T follicular helper cell (primary cell): ENCODE measurements at places on chromosomes 6 and 20.

DNA sequence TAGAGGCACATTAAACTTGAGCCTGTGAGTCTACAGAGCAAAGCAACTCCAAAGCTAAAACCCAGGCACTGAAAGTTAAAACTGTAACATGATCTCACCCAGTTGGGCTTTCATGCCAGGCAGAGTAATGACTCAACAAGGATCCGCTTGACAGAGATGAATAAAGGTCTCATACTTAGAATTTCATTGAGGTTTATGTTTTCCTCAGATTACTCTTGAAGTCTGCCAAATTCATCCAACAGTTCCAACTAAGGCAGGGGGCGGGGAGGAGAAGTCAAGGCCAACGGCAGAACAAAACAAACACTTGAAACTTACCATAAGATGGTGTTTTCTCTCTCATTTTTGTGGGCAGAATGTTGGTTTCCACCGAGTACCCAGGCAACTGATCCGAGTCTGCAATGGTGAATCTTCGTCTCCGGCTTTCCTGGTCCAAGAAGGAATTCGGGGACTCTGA lies 54.0 kb upstream of the IPCEF1 start:
- no peak for DNase-seq

DNA sequence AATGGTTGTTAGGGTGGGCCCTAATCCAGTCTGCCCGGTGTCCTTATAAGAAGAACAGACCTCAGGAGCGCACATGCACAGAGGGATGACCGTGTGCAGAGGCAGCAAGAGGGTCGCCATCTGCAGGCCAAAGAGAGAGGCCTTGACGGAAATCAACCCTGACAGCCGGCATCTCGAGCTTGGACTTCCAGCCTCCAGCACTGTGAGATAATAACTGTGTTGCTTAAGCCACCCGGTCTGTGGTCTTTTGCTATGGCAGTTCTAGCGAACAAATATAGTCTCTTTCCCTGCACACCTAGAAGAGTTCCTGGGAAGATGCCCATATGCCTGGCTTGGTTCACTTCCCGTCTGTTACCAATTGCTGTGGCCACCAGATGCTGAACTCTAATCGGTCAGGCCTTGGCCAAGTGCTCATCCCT lies 35.3 kb upstream of the PTGIS start:
- DNase-seq = no peak

DNA sequence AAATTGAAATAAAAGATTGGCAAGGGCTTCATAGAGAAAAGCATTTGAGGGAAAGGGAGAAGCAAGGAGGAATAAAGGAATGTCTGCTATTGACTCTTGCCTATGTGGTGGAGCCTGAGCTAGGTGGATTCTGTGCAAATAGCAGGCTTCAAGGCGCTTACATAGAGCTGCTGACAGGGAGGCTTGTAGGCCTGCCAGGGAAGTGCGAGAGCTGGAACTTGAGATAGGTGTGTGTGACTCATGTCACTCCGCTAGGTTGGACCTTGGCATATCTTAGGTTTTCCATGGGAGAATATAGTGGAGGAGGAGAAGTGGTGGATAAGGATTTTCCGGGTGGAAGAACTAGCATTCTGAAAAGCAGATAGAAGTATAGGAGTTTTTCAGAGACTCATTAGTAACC lies 14.0 kb downstream of the SNRNP48 start:
- DNase-seq = no peak

DNA sequence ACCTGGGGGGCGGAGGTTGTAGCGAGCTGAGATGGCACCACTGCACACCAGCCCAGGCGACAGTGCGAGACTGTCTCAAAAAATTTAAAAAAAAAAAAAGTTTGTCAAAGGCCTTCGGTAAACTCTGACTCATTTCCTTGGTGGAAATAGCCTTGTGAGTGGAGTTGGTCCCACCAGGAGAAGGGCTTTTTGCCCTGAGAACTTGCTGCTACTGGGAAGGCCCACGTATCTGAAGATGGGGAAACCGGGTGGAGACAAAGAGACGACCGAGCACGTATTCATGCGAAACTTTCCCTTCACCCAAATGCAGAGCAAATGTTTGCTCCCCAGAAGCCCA lies 51.7 kb downstream of the SLC22A23 start:
- DNase-seq = no peak

DNA sequence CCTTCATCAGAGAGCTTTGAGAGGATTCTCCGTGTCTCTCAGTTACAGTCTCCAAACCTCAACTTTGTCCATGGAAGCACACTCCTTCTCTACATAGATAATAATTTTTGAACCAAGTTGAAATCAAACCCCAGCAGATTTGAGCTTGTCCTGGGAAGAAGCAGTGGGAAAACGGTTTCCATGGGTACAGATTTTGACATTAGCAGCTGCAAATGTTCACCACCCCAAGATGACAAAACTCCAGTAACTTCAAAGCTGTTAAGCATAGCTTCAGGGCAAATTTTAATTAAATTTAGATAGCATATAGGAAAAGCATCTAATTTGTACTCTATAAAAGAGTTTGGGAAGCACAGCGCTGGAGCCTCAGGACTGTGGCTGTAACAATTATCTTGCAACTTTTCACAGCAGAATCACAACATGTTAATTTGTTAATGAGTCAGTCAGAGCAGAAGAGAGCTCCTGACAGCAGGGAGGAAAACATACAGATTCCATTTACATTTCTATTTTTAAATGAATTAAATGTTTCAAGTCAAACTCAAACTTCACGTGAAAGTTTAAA lies 240.7 kb downstream of the BMP7 start:
- no peak for DNase-seq

- DNase-seq = no peak
These were observed 97.9 kb downstream of the MAFB start for GRCh38 chr20:40591119-40591518.

GRCh38 chr6:2244261-2245102 lies 923 bp downstream of the GMDS start:
- DNase-seq = no peak

DNA sequence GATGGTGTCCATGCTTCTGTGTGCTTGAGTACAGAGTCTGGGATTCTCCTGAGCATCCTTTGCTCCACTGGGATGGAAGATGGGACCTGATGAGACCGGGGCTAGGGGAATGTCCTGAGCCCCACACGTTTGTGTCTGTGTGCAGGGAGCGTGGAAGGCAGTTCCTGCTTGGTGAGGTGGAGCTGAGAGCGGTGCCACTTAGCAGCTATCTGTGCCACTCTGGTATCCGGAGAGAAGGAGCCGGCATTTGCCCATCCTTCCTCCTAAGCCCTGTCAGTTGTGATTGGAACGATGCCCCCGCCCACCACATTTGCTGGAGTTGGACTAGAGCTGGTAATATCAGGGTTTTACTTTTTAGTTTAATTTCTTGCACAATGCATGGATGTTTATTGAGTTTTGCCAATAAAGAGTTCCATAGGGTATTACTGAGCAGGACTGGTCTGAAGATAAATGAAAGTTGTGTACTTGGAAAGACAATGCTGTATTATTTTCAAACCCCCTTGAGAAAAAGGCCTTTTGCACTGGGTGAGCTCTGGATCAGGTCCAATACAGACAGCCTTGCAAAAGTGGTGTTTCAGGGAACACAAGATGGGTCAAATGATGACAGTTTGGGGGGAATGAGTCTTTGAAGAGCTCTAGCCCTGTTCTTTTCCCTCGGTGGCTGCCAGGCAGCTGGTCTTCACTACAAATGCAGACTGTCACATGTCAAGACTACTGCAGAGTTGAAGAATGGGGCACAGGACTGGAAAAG lies 130.8 kb downstream of the SYCP2 start:
- no peak for DNase-seq

GRCh38 chr6:137913434-137913833 lies 46.4 kb downstream of the TNFAIP3 start:
- no peak for DNase-seq

GRCh38 chr20:64133951-64134407 lies 26.6 kb upstream of the NPBWR2 start:
- DNase-seq = no peak

DNA sequence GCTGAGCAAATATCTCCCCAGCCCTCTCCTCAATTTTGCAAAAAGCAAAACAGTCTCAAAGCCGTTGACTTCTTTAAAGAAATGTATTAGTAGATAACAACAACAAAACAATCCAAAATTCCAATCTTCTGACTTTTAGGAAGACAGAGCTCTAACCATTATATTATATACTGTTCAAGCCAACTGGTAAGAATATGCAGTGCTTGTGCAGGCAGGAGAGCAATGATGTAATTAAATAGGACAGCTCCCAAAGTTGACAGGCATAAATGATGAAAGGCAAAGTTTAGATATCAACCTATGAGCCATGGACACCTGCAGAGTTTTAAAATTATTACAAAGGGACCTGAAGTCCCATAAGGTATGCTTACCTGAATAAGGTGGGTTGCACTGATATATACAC lies 16.6 kb upstream of the CEP85L start:
- DNase-seq = no peak

DNA sequence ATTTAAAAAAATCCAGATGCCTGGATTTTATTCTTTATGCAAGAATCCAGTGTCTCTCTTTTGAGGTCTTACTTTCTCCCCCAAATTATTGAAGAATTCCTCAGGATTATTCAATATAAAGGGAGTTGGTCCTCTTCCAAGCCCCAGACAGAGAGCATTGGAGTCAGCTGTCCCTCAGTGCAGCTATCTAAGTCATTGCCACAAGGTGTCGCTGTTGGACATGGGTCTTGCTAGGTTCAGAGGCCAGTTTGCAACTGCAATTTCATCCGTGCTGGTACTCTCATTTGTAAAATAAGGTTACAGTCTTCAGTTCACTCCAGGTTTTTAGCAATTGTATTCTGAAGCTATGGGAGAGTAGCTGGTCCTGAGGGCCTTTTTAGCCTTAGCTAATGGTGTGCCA lies 27.8 kb downstream of the CCN2 start:
- DNase-seq = no peak

DNA sequence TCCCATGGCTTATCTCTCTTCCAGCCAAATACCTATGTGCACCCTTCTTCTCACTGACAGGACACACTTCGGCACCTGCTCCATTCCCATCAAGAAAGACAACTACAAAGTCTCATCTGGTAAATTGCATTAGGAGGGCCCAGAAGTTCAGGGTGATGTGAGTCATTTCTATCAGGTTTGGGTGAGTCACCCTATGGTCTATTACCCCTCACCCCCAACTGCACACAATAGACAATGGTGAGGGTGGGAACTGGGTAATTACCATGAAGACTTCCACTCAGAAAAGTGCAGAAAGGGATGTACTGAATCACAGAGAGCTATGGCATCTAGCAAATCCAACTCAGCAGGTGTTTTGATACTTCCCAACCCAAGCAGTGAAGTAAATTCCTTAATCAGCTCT lies 54.8 kb downstream of the OPN5 start:
- no peak for DNase-seq

GRCh38 chr6:155275808-155276480 lies 12.1 kb downstream of the CLDN20 start:
- no peak for DNase-seq

DNA sequence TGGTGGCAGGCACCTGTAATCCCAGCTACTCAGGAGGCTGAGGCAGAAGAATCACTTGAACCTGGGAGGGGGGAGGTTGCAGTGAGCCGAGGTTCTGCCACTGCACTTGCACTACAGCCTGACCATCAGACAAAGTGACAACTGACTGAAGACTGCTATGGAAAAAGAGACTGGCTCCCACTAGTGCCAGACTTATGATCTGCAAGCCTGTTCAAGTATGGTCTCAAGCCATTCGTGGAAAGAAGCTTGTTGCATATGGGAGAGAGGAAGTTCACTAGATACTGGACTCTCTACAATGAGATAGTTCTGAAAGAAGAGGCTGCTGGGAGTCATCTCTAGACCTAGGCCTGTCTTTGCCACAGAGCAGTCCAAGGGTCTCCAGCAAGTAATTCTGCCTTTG lies 26.7 kb downstream of the MDN1 start:
- DNase-seq = no peak

DNA sequence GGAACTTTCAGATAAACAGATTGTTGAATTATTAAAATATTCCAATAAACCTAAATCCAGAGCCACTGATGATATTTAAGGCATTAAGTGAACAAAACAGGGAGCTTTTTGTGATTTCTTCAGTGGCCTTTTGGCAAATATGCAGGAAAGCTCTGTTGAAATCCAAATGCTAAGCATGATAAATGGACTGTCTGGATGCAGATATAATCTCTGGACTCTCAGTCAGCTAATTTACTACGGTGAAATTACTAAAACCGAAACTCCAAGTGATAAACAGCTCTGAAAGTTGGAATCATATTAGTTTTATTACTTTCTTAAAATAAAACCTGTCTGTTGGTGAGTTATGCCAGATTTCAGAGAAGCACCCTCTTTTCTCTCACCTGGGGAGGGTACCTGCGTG lies 120.3 kb downstream of the IMPG1 start:
- no peak for DNase-seq

DNA sequence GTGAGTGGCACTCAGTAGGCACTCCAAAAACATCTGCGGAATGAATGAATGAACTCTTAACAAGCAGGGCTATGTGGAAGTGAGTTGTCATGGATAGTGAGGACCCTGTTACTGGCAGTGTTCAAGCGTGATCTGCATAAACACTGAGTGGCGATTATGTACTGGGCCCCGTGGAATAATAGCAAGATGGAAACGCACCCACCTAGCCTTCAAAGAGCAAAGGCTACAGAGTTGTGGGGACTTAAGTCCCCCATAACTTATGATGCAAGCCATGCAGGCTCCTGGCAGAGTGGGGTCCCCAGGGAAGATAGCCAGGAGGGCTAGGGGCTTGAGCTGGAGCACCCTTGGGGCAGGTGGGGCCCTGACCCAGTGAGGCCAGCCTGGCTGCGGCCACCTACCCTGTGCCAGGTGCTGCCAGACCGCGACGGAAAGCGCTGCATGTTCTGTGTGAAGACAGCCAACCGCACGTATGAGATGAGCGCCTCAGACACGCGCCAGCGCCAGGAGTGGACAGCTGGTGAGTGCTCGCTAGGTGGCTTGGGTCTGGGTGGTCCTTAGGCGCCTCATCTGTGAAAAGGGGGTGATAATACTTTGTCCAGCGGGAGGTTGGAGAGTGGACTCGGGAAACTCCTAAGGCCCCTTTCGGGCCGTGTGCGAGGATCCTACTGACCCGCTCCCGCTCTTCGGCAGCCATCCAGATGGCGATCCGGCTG lies 20.0 kb downstream of the DEF6 start:
- no peak for DNase-seq

DNA sequence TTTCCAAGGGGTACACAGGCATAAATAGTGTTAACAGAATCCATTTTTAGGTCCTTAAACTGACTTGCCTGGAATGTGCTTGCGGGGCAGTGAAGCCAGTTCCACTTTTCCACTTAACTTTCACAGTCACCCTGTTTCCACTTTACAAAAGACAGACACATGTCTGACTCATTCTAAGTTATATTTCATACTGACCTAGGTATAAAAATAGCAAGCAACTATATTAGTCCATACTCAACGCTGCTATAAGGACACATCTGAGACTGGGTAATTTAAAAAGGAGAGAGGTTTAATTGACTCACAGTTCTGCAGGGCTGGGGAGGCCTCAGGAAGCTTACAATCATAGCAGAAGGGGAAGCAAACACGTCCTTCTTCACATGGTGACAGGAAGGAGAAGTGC lies 88.2 kb downstream of the MTFR2 start:
- no peak for DNase-seq
